ENCODE measurements at places on chromosomes 2 and 18.

DNA sequence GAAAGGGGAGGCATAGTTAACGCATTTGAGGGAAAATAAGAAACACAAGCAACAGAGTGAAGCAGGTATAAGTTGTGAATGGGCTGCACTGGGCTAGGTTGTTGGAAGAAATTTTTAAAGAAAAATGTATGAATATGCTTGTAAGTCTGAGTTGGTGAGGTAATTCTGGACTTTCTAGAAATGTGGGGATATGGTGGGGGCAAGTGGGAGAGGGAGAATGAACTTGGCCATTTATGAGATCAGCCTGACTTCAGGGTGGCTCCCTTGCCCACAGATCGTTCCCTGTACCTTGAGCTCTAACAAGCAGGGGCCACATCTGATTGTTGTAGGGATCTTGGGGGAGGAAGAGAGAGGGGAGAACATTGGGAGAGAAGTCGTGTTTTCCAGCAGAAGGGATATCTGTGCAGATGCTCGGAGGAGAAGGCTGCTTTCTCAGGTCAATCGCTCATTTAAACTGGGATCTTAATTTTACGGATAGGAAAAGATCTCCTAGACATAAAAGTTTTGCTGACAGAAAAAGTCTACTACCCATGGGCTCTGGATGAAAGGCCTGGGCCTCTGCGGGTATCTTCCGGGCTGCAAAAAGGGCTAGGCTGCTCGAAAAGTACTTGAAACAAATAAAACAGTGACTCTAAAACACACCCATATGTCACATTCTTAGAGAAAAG lies 42.5 kb upstream of the FZD5 start:
- no peak for DNase-seq

DNA sequence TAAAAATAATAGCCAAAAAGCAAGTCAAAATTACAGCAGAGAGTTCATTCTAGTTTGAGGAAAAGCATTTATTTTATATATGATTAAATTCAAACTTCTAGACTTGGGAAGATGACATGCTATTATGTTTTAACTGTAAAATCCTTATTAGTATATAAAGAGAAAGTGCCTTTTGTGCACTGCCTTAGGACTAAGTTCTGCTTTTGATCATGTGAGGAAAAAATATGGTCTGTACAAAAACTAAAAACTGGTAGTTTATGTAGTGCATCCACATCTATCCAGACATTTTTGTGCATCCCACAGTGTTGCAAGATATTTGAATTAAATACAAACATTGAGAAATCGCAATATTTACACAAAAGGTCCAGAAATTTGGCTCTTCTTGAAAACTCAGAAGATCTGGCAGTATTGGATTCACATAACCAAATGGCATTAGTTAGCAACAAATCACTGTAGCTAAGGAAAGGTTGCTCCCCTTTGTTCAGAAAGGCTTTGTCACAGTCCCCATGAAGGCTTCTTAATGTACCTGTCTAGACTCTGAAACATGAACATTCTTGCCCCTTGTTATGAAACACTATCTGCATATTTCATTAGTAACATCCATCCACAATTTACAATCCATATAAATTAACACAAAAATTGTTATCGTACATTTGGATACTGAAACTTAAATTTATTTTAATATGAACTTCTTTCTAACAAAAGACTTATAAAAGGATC lies 2.2 kb downstream of the MMADHC start:
- DNase-seq = no peak

- no peak for DNase-seq
Measured at GRCh38 chr2:120305296-120305695, 40.6 kb upstream of the INHBB start.

GRCh38 chr2:190119257-190119656 lies 56.7 kb upstream of the MSTN start:
- peak; percentile 14 for DNase-seq

- no peak for DNase-seq
Measured at GRCh38 chr2:173151671-173152401, 76.2 kb downstream of the MAP3K20 start.

GRCh38 chr18:26488417-26489009 lies 59.8 kb downstream of the KCTD1 start:
- DNase-seq = no peak

- DNase-seq = no peak
Measured at GRCh38 chr2:139990646-139991335, 1210.6 kb upstream of the NXPH2 start.

DNA sequence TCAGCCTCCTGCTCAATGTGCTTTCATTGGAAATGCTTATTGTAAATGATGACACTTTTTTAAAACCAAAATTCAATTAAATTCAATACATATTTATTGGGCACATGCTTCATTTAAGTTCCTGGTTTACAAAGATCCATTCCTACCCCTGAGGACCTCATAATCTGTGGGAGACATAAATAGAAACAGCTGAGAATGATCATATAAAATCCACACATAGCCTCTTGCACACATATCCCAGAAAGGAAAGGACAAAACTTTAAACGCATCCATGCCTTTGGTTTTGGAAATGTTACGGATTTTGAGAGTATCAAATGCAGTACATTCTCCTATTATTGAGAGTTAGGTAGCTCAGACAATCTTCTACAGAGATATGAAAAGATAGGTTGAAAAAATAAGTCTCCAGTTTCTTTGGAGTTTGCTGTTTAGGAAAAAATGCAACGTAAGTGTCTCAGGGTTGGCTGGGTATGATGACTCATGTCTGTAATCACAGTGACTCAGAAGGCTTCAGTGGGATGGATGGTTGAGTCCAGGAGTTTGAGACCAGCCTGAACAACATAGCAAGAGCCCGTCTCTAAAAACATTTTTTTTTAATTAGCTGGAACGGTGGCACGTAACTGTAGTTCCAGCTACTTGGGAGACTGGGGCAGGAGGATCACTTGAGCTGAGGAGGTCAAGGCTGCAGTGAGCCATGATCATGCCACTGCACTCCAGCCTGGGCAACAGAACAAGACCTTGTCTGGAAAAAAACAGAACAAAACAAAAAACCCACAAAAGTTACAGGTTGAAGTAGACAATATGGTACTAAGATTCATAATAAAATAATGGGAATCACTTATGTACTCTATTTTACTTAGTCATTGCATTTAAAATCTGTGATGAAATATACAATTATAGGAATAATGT lies 3.9 kb upstream of the PRELID3A start:
- no peak for DNase-seq

GRCh38 chr2:124805060-124805459 lies 780.0 kb downstream of the CNTNAP5 start:
- DNase-seq = no peak

- DNase-seq = no peak
Measured at GRCh38 chr2:70143314-70144150, 47.3 kb downstream of the C2orf42 start.

GRCh38 chr2:79200762-79201161 lies 41.2 kb upstream of the REG3A start:
- no peak for DNase-seq

- DNase-seq = no peak
Measured at GRCh38 chr2:154495455-154495868, 203.0 kb upstream of the KCNJ3 start.

GRCh38 chr18:21314724-21315123 lies 72.7 kb downstream of the GREB1L start:
- no peak for DNase-seq

DNA sequence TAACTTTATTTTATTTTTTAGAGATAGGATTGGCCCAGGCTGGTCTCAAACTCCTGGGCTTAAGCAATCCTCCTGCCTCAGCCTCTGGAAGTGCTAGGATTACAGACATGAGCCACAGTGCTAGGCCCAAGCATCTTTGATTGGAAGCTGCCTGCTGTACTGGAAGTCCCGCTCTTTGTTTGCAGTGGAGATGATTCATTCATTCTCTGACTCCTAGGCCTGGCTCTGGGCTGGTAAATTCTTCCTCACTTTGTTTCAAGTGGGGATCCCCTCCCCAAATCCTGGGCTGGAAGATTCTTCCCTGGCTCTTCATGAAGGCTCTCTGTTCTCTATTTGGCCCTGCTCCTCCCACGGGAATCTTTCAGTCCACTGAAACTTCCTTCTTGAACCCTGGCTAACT lies 81.9 kb downstream of the NEURL3 start:
- no peak for DNase-seq

DNA sequence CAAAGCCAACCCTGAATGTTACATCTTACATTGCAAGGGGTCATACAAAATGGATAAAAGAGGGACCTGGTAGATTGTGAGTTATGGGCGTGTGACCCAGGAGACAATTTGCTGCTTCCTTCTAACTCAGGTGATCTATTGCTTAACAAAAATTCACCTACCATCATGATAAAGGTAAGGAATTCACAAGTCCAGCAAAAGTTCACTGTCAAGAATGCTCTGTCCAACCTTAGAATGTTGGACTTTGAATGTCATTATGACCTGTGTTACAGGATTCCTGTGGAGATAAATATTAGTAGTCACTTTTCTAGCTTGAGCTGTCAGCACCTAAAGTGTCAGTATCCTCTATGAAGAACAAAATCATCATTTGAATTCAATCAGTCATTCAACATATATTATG lies 7.9 kb upstream of the KLF7 start:
- no peak for DNase-seq

DNA sequence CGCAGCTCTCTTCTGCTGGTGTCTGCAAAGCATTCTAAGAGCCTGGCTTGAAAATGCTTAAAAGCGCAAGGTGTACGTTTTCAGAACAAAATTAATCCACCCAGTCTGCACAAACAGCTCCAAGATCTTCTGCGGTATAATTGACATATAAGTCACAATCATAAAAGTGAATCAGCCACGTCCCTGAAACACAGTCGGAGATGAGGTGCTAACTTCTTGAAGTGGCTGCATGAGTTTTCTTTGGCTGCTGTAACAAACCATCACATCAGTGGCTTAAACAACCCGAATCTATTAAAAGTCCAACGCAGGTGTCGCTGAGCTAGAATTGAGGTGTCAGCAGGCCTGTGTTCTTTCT lies 32.6 kb downstream of the ARL4C start:
- DNase-seq = no peak

GRCh38 chr2:25853038-25853638 lies 25.1 kb downstream of the ASXL2 start:
- no peak for DNase-seq

- DNase-seq = no peak
Measured at GRCh38 chr2:173217116-173217840, 137.4 kb upstream of the CDCA7 start.

DNA sequence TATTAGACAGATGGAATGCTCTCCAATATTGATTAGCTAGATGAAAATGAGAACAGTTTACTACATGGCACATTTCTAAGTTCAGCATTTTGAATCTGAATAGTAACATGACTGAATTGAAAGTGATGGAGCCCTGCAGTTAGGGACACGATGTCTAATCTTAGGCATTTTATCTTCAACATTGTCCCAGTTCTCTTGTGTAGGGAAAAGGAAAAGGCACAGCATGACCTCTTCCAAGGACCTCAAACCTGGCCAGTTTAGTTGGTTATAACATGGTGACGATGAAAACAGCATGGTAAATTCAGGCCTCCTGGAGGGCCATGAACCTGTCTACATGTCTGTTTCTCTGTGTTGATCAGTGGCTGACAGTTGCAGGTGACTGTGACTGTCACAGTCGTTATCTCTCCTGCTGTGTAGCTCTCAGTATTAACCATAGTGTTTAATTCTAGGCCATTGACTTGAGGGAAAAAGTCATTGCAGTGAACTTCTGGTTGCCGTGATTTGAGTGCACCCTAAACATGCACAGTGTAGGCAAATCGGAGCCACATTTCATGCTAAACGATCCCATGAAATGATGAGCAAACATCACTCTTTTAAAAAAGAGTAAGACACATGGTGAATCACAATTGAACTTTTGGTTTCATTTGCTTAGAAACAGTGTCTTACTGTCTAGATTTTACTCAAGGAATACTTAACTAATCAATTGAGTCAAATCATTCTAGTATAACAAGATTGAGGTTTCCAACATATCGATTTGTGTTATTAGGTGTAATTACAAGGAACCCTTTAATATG lies 129.7 kb downstream of the PHLPP1 start:
- DNase-seq = no peak

DNA sequence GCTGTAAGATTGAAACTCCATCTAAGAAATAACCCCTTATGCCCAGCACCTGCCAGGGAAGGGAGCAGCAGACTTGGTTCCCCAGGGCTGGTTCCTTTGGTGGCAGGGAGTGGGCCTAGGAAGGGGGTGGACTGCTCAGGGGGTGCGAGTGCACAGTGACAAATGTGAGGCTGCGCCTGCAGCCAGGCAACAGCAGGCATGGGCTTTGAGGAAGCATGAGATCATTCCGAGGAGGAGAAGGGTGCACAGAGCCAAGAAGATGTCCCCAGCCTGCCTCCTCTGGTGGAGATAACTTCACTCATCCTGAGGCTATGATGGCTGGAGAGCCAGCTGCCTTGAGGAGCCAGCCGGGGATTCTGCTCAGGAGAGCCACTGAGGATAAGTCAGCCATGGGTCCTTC lies 158.0 kb downstream of the CAPN13 start:
- DNase-seq = no peak

- DNase-seq = no peak
Measured at GRCh38 chr2:24743924-24744323, 49.3 kb downstream of the PTRHD1 start.

- DNase-seq = no peak
Measured at GRCh38 chr2:45634223-45634622, 17.3 kb upstream of the PRKCE start.

- no peak for DNase-seq
Measured at GRCh38 chr2:21498016-21498415, 374.2 kb downstream of the TDRD15 start.

DNA sequence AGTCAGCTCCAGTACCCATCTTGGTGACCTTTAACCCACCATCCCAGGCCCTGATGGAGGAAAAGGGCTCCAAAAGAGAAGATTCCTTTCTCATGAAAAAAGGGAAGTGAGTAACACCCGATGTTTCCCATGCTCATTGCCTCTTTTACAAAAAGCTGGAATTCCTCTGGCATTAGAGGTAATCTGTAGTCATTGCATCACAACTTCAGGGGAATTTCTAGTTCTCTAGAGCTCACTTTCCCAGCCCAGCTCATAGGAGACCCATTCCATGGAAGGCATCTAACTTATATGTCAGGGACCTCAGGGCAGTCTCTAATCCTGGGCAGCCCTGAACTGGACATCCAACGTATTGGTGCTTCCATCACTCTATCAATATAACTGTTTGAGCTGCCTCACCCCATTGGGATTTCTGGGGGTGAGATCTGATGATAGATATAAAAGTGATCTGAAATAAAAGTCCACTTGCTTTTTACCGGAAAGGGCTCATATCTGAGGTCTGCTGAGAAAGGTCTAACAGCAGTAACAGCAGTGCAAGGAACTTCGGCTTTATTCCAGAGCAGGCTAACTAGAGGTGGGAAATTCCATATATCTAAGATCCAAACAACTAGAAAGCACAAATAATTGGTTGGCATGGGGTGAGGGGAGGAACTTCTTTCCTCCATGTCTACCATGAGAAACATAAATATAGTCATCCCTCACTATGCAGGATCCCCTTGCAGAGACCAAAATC lies 106.1 kb downstream of the ETAA1 start:
- no peak for DNase-seq

- no peak for DNase-seq
Measured at GRCh38 chr2:238462782-238463396, 36.2 kb downstream of the ASB1 start.

GRCh38 chr2:44706681-44707553 lies 234.6 kb upstream of the SIX3 start:
- no peak for DNase-seq

GRCh38 chr2:223523551-223524001 lies 78.6 kb downstream of the SCG2 start:
- DNase-seq = no peak
